ENCODE measurements at places on chromosomes 11 and 22. TPM values are rescaled to one million over a fixed set of nuclear protein-coding genes. Genes with fewer than 3 reads are reported as not detected.

GAS2 gene
- 0.88 TPM for total RNA-seq

MRGPRD gene
- not detected for total RNA-seq

MFRP gene
- total RNA-seq = 0.39 TPM

RCOR2 gene
- 1.1 TPM for total RNA-seq

MMP8 gene
- not detected for total RNA-seq

ANKK1 gene
- 0.12 TPM for total RNA-seq

IL10RA gene
- 0.78 TPM for total RNA-seq

PLA2G3 gene
- not detected for total RNA-seq

ART1 gene
- not detected for total RNA-seq

SUSD2 gene
- total RNA-seq = 0.23 TPM

TSSK2 gene
- total RNA-seq = not detected

All from glomerular endothelial cell (primary cell).